ENCODE measurements at places on chromosomes 4 and X.

DNA sequence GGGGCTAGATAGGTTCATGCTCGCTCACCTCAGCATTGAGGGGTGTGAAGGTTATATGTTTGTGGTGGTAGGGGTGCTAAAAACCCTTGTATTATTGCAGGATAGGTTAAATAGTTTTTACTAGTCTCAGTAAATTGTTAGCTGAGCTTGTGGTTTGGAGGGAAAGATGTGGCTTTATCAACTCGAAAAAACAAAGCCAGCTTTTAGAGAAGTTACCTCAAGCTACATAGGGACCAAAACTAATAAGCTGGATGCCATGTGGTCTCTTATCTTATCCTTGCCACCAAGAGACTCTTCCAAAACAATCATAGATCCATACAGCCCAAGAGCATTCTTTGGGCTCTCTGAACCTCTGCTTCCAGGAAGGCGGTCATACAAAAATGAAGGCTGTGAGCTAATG, 29.2 kb downstream of the MSN start:
- DNase-seq: no peak

GRCh38 chr4:38896940-38897339, 29.3 kb downstream of the FAM114A1 start:
- no peak for DNase-seq

- DNase-seq: no peak
Measured at GRCh38 chrX:78024349-78025059, 55.1 kb upstream of the PGAM4 start.

GRCh38 chr4:26782830-26783202, 77.8 kb upstream of the STIM2 start:
- DNase-seq: no peak

- DNase-seq: no peak
Measured at GRCh38 chr4:20576861-20577260, 123.4 kb upstream of the PACRGL start.

GRCh38 chr4:171812665-171813525, at the start of gene GALNTL6:
TSS of gene GALNTL6 (plus strand) at chr4:171813404.
- DNase-seq: no peak

DNA sequence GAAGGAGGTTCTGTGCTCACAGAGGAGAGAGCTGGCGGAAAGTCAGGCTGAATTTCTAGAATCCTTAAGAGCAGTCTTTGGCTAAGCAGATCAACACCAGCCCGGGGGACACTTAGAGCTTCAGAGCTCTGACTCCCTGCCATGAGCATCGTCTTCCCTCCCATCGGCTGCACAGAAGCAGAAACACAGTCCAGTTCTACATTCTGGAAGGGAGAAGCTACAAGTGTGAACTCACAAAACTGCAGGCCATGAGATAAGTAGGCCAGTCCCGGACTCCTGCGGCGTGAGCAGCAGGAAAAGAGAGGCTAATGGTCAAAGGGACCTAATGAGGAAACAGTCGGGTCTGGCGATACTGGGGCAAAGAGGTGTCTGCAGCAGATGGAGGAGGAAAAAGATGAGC, 211.5 kb downstream of the DHX15 start:
- peak; percentile 20 for DNase-seq

DNA sequence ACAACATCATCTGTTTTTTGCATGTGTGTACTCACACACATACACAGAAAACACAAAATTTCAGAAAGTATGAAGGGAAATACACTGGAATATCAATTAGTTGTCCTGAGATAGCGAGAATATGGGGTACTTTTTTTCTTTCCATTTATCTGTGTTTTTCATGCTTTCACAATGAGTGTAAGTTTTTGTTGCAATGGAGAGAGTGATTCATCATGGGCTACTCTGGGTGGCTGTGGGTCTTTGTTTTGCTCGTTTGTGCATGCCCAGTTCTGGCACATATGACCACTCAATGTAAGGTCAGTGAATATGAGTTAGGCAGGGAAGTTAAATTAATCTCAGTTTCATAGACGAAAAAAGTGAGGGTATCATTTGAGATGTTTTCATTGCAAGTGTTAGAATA, 26.9 kb downstream of the XK start:
- no peak for DNase-seq
